ENCODE measurements at places on chromosomes 4 and X.

GRCh38 chr4:182143822-182144625 lies 99.2 kb upstream of the TENM3 start:
- DNase-seq: peak; percentile 84

- DNase-seq: peak; percentile 21
These were observed 595 bp downstream of the MBNL3 start for GRCh38 chrX:132488180-132488705.

GRCh38 chr4:143241892-143242291 lies 57.2 kb downstream of the USP38 start:
- DNase-seq: no peak

DNA sequence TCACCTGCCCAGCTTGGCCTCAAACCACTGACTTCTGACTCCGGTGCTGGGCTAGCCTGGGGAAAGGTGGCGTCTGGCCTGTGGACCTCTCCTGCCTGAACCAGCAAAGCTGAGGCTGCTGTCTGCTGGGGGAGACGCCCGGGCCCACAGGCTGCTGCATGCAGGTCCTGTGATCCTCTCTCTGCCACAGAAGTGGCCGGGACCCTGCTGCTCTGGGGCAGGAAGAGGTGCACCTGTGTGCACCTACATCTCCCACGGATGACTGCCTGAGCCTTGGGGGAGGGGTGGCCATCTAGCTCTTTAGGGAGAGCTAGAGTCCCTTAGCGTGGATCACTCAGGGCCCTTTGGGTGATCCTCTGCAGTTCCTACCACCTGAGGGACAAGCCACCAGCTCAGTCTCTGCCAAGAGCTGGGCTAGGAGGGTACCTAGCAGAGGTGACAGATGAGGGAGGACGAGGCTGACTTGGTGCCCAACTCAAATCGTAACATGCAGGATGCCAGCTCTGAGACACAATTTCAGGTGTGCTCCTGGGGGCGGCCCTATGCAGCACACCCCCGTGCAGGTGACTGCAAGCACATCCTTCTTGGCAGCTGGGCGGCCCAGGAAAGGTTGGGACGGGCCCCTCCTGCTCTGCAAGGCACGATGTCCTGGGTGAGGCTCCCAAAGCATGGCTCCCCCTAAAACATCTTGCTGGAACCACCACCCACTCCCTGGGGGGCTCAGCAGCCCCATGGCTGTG lies 22.5 kb downstream of the LETM1 start:
- DNase-seq: no peak

DNA sequence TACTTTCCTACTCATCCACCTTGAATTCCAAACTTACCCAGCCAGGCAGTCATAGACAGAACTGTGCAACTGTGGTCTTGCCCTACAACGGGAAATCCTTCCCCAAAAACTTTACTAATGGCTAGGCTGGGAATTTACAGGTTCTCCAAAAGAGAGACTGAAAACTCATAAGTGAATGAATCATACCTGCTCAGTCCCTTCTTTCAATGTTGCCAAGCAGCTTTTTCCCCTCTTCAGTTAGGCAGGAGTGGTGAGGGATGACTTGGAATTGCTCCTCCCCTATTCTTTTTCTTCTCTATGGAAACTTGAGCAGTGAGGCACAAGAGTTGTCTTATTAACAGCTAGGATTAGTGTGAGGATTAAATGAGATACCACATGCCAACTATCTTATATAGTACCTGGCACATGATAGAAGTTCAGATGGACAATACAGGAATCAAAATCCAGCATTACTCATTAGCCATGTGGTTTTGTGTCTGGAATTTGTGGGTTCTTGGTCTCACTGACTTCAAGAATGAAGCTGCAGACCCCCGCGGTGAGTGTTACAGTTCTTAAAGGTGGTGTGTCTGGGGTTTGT lies 105.9 kb downstream of the TEX13A start:
- no peak for DNase-seq

DNA sequence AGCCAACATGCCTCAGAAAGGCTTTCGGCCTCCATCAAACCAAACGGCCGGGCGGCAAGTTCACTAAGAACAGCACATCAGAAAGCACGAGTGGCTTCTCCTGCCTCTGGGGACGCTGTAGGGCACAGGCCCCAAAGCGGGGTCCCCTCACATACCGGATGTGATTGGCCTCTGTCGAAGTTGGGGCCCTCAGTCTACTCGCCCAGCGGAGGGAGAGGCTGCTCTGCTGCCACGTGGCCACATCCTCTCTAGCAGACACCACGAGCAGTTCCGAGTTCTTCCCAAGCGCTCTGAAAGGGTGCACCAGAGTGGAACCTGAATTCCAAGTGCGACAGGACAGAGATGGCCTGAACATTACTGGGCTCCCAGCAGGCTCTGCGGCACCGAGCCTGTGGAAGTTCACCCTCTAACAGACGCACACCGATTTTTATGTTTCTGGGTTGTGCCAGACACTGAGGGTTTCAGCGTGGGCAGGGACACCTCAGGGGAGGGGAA lies 21.1 kb downstream of the NOP14 start:
- no peak for DNase-seq

- DNase-seq: no peak
These were observed 105.1 kb upstream of the NAP1L5 start for GRCh38 chr4:88802585-88803286.

DNA sequence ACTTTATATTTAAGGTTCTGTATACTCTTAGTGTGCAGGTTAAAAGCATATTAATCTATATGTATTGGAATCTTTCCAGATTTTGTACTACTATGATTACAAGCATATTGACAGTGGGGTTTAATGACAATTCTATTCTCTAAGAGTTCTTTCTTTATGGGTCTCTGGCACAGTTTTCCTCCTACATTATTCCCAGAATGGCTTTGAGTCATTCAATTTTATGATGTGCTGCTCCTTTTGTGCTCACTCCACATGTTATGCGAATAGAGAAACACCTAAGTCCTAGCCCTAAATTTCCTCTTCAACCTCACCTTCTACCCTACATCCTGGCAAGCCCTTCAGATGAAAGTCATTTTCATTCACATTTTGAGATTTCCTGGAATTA lies 209.9 kb upstream of the DIAPH2 start:
- DNase-seq: no peak

- no peak for DNase-seq
These were observed 149.3 kb upstream of the CYSLTR1 start for GRCh38 chrX:78476701-78477100.

DNA sequence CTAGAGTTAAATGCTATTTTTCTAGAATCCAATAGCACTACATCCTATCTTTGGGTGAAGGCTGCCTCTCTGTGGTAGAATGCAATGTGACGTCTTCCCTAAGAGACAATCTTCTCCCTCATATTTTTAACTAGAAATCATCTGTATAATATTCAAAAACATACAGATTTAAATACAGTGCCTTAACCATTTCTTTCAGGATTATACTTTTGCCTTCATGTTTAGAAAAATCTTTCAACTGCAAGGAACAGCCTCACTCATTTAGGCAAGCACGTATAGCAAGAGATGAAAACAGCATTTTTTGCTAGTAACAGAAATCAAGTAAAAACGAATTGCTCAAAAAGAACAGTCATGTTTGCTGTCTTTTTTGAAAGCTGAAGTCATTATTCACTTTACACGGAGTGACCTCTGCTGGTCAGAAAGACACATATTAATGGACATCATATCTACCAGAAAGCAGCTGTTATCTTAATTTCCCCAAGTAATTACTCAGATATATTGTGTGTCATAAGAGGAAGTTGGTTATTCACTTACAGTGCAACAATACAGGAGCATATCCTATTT lies 422.3 kb downstream of the STPG2 start:
- peak; percentile 28 for DNase-seq

GRCh38 chr4:150862829-150863228 lies 152.3 kb downstream of the LRBA start:
- no peak for DNase-seq

DNA sequence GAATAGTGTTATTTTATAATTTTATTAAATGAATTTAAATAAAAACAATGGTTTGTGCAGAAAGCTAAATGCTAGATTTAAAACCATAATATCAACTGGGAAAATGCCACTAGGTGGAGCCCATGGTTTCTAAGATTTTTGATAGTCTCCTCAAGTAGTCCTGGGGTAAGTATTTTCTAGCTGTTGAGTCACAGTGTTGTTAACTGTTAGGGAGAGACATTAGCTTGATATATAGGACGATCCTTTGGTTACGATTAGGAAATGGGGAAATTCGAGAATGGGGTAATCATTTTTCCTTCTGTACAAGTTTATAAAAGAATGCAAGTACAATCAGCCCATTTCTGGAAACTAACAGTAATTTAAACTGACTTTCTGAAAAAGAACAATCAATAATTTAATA lies 378.4 kb downstream of the ANKRD50 start:
- DNase-seq: peak; percentile 90

- DNase-seq: no peak
These were observed 133.3 kb downstream of the CPZ start for GRCh38 chr4:8725845-8726244.

- DNase-seq: no peak
These were observed 80.0 kb downstream of the ARSJ start for GRCh38 chr4:113899271-113900070.

DNA sequence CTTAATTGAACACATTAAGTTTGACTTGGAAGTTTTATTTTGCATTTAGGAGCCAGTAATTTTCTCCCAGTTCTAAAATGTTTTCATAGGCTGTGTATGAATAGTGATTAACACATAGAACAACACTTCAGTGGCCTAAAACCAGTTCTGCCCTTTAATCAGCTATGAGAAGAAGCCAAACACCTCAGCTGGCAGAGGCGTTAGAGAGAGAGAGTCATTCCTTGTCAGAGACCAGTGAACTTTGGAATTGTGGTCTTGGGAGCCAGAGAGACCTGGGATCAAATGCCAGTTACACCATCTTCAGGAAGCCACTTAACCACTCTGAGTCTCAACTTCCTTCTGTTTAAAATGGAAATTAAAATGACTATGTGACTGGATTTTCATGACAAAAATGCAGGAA lies 39.3 kb upstream of the PRPS2 start:
- no peak for DNase-seq

DNA sequence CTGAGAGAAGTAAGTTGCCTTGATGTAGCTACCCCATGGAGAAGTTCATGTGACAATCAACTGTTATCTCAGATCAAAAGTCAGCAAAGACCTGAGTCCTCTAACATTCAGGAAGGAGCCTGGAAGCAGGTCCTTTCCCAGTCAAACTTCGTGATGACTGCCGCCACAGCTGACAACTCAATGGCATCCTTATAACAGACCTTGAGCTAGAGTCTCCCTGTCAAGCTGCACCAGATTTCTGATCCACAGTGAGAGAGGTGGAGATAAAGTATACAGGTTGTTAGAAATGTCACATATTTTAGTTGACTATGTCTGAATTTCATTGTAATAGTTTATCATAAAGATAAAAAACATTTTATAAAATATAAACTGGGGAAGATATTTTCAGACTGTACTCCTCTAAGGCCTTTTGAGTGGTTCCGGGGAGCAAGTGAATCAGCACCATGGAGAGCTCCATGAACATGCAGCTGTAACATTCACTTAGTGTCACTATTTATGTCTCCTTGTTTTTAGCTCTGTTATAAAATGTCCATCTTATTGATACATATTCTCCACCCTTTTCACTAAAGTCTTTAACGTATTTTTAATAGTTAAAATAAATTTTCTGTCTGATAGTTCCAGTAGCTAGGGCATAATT lies 1653.5 kb upstream of the AGA start:
- peak; percentile 51 for DNase-seq

GRCh38 chr4:140955641-140956040 lies 177.6 kb downstream of the RNF150 start:
- DNase-seq: no peak

- DNase-seq: no peak
These were observed 145.4 kb upstream of the RXFP1 start for GRCh38 chr4:158376106-158376840.

DNA sequence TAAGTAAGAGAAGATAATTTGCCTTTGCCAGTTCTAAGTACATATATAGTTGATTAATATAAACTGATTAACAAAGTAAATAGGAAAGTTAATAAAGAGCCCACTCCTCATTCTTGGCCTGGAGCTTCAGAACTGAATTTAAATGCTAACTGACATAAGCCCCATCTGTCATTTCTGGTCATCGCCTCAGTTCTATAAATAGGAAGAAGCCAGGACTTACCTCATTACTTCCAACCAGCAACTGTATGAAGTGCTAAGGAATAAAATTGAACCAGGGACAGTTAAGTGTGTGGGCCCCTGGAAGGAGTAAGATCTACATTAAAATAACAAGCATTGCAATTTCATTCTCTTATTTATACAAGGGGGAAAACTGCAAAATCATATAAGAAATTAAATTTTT lies 52.0 kb upstream of the PDLIM5 start:
- no peak for DNase-seq

DNA sequence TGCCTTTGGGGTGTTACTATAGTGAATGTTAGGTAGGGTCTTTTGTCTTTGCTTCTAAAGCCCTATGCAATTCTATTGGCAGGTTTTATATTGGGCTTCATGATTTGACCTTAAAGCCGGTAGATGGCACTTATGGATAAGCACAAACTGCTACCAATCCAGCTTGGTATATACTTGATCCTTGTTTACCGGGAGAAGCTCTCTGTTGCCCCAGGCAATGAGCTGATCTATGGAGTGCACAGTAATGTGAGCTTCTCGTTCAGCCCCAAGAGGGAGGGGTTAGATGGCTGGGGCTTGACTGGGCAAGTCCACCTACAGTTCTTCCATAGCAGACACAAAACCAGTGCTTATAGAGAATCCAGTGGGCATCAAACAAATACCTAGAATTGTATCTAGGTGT lies 287.2 kb upstream of the CT83 start:
- DNase-seq: no peak

GRCh38 chr4:142248946-142249345 lies 597.2 kb downstream of the INPP4B start:
- DNase-seq: peak; percentile 79

- no peak for DNase-seq
These were observed 387.4 kb downstream of the SPOCK3 start for GRCh38 chr4:166846939-166847338.

- no peak for DNase-seq
These were observed 10.7 kb downstream of the BBS12 start for GRCh38 chr4:122742933-122743829.

DNA sequence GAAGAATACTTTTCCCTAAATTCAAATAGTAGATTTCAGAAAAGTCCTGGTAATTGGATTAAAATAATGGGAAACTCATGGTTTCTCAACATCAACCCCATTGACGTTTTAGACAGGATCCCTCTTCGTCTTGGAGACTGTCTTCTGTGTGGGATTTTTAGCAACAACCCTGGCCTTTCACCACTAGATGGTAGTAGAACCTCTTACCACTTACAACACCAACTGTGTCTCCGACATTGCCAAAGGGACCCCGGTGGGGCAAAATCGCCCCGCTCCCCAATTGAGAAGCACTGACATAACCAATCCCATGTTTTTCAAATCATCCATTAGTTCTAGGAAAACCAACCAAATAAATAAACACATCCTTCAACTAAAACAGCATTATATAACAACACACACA lies 16.9 kb upstream of the ANOS1 start:
- peak; percentile 42 for DNase-seq

GRCh38 chrX:83916525-83916924 lies 55.6 kb downstream of the CYLC1 start:
- DNase-seq: no peak

DNA sequence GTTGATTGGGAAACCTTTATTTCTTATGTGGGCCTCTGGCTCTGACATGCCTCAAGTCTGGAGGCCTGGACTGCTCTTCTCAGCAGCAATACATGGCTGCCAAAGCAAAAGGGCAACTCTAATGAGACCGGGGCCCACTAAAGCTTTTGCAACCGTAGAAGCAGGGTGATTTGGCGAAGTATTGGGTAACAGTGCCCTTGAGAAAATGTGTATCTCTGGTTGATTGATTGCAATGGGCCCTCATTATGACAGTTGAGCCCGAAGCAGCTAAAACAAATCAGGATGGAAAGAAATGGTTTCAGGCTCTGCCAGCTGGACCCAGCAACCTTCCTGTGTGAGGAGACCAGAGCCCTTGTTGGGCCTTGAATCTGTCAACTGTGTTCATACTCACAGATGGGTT lies 73.4 kb downstream of the CLCN4 start:
- DNase-seq: no peak

Measured in astrocyte of the spinal cord (primary cell).